ENCODE measurements at places on chromosomes 11 and 22.

DNA sequence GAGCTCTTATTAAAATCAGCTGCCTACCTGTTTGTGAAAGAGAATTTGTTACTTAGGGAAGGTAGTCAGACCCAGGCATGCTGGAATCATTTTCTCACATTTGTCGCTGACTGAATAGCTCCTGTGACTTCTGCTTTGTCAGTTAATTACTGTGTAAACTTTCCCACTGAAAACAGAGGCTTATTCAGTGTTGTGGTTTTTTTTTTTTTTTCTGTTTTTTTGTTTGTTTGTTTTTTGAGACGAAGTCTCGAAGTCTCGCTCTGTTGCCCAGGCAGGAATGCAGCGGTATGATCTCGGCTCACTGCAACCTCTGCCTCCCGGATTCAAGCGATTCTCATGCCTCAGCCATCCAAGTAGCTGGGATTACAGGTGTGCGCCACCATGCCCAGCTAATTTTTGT, 5.6 kb upstream of the LDLRAD3 start:
- DNase-seq = no peak

- DNase-seq = no peak
These were observed 7.1 kb upstream of the SCGB2A1 start for GRCh38 chr11:62201376-62201775.

GRCh38 chr11:8090756-8091155, 9.7 kb downstream of the TUB start:
- DNase-seq = no peak

GRCh38 chr11:122833846-122834464, 4.3 kb upstream of the CRTAM start:
- DNase-seq = no peak

DNA sequence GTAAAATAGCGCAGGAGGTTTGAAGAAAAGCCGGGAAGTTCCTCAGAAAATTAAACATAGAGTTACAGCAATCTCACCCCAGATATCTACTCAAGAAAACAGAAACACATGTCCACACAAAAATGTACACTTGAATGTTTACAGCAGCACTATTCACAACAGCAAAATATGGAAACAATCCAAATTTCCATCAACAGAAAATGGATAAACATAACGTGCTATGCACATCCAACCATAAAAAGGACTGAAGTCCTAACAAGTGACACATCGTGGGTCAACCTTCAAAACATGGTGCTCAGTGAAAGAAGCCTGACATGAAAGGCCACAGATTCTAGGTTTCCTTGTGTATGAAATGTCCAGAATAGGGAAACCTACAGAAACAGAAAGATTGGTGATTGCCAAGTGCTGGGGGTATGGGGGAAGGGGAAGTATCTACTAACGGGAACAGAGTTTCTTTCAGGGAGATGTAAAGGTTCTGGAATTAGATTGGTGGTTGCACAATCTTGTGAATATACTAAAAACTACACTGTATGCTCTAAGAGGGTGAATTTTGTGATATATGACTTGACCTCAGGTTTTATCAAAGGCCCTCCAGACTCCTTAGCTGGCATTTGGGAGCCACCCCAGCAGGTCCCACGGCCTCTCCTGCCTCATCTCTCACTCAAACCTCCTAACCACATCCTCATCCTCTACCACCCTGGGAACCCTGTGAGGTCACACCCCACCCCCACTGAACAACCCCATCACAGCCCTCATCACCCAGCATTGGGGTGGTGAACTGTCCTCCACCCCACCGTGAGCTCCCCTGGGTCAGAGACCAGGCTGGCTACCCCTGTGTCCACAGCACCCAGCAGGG, 69.2 kb upstream of the PRR5 start:
- DNase-seq = no peak

GRCh38 chr11:975827-976226, 50.2 kb downstream of the AP2A2 start:
- DNase-seq = no peak

GRCh38 chr11:110645253-110645652, 67.0 kb downstream of the ARHGAP20 start:
- no peak for DNase-seq

DNA sequence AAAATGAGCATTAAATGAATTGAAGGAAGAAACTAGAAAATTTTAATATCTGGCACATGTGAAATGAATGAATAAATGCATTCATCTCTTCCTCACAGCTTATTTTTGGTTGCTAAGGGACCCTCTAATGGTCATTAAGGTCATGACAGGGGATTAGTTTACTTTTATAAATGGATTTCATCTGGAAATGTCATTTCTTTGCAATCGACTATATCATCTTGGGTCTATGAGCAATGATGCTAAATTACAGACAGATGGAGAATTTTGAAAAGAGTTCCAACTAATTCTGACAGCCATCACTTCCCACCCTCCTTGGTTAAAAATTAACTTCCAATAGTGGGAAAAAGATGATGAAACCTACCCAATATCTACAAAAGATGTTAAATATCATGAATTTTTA, 98.0 kb downstream of the KIF18A start:
- DNase-seq = no peak

- DNase-seq = no peak
These were observed 691.6 kb downstream of the NTM start for GRCh38 chr11:132062031-132062430.

DNA sequence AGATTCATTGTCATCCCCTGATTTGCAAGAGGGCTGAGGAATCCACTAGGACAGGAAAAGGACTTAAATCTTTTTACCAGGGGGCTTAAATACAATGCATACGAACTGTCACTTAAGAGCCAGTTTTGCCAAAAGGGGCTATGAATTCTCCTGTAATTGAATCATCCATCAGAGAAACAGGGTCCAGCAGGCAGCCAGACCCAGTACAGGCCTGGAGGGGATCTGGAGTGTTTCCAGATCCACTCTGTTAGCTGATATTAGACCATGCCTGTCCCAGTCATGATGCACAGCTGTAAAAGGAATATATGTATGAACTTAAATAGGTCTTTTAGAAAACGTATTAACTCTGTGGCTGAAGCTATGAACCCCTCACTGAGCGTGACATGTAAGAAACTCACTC, 53.8 kb upstream of the PRSS23 start:
- DNase-seq = no peak

DNA sequence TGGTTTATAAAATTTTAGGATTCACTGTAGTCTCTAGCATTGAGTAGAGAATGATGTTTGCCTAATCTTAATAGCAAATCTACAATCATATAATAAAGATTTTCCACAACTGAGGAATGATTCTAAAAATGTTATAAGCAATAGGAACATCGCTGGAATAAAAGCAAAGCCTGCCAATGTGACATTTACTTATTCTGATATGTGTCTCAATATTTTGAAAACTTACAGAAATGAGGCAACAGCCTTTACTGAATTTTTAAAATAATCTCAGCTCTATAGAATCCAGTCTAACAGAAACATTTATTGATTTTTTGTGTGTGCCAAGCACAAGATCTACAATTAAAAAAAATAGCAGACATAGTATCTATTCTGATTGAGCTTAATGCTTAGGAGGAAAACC, 303.7 kb upstream of the CCDC179 start:
- DNase-seq = no peak

DNA sequence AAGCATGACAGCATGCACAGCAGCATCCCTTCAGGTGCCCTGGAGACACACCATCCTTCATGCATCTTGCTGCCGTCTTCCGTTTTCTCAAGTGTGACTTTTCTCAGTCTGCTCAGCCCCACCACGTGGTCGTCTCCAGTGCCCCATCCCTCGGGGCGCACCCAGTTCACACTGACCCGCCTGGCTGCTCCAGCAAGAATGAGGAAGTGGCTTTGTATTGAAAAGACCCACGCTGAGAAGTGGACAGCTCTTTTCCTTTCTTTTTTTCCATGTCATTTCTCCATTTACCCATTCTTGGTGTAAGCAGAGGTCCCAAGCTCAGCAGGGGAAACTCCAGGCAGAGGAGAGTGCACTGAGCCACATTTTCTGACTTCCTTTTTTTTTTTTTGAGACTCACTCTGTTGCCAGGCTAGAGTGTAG, 14.5 kb downstream of the SERPINH1 start:
- DNase-seq = no peak

DNA sequence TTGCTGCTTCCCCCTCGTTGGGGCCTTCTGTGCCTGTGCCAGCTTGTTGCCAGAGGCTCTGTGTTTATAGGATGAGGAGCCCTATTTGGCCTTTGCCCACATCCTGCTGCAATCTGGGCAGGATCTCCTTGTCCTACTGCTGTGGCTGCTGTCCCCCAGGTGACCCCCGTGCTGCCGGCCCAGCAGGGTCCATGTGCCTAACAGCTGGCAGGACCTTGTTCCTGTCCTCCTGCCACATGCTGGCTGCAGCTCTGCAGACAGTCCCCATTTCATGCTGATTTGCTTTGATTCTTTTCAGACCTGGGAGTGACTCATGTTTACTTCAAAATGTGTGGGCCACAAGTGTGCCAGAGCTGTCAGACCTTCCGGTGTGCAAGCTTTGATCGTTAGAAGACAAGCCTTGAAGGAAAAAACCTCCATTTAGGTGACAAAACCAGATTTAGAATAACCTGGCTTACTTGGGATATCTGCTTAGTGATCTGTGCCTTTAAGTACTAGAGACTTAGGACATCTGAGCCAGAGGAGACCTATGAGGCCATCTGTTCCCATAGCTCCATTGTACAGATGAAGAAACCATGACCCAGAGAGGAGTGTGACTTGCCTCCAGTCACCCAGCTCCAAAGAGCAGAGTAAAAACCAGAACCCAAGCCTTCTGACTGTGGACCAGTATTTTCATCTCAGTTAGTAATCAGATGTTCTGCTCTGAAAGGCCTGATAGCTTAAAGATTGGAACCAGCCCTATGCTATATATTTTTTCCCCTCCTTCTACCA, 11.1 kb downstream of the NAV2 start:
- DNase-seq = no peak

DNA sequence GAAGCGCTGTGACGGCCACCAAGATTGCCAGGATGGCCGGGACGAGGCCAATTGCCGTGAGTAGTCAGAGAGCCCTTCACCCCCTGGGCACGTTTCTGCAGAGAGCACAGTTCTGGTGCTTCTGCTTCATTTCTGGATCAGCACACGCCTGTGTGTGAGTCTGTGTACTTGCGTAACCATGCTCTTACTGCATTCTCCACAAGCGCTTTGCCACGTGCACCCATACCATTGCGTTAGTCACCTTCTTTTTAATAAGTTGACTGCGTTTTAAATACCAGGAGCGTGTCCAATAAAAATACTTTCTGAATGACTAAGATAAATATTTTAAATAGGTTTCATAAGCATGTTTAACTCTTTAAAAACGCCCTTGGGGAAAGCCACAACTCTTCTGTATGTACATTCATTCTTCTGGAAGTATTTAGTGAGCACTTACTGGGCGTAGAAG, 143.0 kb upstream of the SORL1-AS1 start:
- no peak for DNase-seq

DNA sequence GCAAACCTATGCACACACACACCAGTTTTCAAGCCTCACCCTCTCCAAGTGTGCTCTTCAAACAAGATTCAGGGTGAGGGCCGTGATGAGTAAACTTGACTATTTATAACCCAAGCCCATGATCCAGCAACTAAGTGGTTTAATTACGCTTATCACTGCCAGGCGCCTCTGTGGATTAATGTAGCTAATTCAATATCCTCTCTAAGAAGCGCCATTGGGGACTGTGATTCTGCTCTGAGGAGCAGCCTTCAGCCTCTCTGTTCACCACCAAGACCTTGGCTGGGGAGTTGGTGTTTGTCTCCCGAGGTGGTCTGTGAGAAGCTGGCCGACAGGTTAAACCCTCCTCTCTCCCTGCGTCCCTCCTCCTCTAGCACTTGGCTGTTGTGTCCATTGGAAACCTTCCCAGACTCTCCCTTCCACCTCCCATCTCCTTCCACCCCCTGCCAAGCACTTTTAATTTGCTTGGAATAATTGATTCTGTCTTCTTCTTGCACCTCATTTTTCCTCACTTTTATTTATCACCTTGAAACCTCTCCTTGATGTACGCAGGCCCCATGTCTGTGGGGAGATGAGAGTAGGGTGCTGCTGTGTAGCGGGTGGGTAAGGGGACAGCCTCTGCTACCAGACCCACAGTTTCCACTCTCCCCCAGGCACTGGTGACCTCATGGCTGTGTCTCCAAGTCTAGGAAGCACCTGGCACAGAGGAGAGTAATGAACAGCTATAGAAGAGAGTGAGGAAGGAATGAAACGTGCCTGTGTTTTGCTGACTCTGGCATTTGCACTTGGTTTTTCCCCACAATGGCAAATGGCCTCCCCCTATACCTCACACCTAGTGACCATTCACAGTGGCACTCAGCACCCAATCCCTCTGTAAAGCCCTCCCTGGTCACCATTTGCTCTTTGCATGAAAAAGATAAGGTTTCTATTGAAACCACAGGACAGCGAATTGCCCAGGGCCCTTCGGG, 236.6 kb downstream of the GRIK4 start:
- DNase-seq = no peak

DNA sequence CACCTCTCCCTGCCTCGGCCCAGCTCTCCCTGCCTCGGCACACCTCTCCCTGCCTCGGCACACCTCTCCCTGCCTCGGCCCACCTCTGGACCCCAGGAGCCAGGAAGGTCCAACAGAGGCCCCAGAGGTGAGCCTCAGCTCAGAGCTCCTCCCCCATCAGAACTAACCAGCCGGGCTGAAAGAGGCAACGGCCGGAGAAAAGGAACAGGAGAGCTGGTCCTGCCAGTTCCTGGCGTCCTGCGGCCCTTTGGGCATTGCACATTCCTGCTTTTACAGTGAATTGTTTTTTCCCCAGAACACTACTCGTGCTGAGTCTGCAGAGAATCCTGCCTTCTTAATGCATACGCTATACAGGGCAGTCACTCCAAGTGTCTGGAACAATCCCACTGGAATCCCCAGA, 45.8 kb downstream of the LMO1 start:
- DNase-seq = no peak

- DNase-seq = no peak
These were observed 12.1 kb upstream of the SIGIRR start for GRCh38 chr11:426851-427250.

DNA sequence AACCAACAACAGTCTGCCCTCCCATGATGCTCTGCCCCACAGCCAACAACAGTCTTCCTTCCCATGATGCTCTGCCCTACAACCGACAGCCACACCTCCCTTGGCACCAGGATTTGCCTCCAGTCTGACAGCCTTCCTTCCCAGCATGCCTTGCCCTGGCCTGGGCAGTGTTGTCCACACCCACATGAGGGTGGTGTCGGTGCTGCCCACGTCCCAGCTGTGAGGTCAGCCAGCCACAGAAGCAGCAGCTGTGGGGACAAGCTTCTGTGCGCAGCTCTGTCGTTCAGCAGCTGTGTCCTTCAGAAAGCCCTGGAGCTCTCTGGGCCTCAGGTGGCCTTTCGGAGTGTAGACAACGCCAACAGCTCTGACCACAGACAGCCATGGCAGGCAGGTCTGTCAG, 1378.9 kb downstream of the BRD1 start:
- DNase-seq = no peak

DNA sequence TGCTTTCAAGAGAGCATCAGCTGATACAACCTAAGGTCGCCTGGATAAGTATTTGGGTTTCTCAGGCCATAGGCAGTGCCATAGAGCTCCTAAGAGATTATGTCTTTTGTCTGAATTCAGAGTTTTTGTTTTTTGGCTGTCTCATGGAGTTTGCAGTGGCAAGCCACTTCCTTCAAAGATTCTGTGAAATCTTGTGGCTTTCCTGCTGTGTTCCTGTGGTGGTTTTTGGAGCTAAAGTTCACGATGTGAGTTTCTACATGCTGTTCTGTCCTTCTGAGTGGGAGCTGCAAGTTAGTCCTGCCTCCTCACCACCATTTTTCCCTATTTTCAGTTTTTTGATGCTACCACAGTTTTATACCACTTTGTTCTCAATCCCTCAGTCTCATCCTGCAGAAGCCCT, 111.4 kb downstream of the COMMD9 start:
- no peak for DNase-seq

Data from NCI-H2107 (cell line).